ENCODE measurements at places on chromosomes 11 and 22. TPM values are rescaled to one million over a fixed set of nuclear protein-coding genes. Genes with fewer than 3 reads are reported as not detected.
A peak's percentile ranks its signal among the peaks of the same experiment; 100 is the strongest.

GRCh38 chr11:128324531-128325141 is 262.7 kb downstream of the ETS1 start:
- DNase-seq = no peak

DNA sequence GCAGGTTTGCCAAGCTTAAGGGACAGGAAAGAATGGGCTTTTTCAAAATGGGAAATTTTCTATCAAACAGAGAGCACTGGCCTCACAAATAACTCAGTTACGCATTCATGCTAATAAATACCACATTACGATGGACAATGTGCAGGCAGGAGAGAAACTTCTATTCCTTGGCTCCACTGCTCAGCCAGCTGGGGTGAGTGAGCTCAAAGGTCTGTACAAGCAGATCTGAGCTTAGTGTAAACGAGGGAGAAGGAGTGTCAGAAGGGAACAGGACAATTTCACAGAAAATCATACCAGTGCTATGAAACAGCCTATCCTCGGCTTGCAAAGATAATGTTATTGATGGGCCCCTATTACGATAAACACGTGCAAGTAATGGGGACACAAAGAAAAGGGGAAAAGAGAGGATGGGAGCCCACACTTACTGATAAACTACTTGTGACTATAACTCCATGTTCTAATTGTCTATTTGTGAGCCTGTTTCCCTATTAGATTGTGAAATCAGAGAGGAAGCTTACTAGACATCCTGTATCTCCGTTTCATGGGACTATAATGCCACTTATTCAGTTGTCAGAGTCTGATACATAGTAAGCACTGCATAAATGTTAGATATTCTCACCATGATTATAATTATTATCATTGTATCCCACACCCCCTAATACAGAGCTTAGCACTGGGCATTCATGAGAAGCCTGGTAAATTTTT is 46.3 kb downstream of the AMOTL1 start:
- DNase-seq = no peak

DNA sequence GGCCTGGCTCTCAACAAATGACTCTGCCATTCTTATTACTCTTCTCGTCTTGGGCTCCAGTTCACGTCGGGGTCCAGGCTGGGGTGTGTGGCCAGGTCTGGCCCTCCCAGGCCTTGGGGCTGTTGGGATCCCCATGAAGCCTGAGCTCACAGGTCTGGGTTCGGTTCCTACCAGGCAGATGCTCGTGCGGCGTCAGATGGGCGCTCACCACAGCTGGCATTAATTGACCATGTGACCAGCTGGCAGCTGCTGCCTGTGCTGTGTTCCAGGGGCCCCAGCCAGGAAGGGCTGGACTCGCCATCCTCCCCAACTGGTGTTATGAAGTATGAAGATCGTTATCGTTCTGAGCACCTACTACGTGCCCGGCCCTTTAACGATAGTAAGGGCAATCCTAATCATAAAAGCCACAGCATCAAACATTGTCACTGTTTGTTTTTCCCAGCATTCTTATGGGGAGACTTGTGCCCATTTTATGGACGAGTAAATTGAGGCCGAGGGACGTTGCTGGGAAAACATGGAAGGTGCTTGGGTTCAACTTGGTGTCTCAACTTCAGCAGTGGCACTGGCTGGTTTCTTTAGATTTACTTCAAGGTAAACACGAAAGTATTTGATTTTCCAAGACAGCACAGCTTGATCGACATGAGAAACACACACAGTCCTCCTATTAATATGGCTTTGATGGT is 26.8 kb upstream of the CACNG2 start:
- no peak for DNase-seq

- peak; percentile 11 for DNase-seq
Measured at GRCh38 chr22:38413085-38414008, 41.7 kb downstream of the KCNJ4 start.

GRCh38 chr22:37549704-37550059 is 10.6 kb upstream of the CDC42EP1 start:
- DNase-seq = no peak

- no peak for DNase-seq
Measured at GRCh38 chr22:44042249-44043218, 18.4 kb downstream of the PARVB start.

Gene BAIAP2L2
- 28.6 TPM for total RNA-seq

Gene YAP1
- total RNA-seq = 1.3 TPM

Gene TUBA8
- total RNA-seq = 3.7 TPM

Gene CHRDL2
- total RNA-seq = not detected

Gene MMP3
- not detected for total RNA-seq

Gene NLRP14
- total RNA-seq = not detected

All from glutamatergic neuron (in vitro differentiated cells).